ENCODE measurements at places on chromosomes 3 and 15.
A peak's percentile ranks its signal among the peaks of the same experiment; 100 is the strongest.

- DNase-seq, result no peak
Observed at GRCh38 chr15:58702233-58702632, 47.3 kb downstream of the ADAM10 start.

- no peak for DNase-seq
Observed at GRCh38 chr3:50562861-50563260, 4.7 kb downstream of the C3orf18 start.

DNA sequence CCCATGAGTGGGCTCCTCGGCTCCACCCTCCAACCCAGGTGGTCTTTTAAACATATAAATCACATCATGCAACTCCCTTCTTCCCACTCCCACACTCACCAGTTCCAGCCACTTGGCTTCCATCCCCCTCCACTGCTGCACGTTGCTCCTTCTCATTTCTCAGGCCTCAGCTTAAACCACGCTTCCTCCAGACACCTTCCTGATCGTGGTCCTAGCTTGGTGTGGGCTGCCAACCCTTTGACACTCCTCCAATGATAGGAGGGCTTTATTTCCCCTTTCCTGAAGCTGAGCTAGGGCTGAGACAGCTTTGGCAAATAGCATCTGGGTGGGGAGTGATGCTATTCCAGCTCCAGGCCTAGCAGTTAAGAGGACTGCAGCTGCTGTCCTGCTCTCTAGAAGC is 130.1 kb downstream of the SRGAP3 start:
- no peak for DNase-seq

DNA sequence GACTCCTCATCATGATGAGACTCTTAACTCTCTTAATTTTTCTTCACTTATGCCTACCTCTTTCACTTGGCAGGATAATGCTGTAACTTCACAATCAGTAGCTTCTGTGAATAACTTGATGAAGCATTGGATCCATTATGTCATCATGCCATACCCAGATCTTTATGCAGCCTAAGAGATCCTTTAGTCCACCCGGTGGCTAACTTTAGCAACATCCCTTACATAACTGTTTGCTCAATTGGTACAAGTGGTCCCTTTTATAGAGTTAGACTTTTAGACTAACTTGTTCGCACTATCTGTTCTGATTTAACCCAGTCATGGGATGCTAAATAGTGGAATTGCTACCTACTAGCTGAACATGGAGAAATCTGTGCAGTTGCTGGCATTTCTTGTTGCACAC is 184.5 kb downstream of the USP13 start:
- DNase-seq, result no peak

GRCh38 chr15:69842851-69843250 is 254.9 kb downstream of the TLE3 start:
- DNase-seq, result no peak

GRCh38 chr3:46674031-46674845 is 19.2 kb downstream of the ALS2CL start:
- peak; percentile 67 for DNase-seq

GRCh38 chr15:66773129-66773873 is 71.3 kb downstream of the SMAD6 start:
- DNase-seq, result no peak

DNA sequence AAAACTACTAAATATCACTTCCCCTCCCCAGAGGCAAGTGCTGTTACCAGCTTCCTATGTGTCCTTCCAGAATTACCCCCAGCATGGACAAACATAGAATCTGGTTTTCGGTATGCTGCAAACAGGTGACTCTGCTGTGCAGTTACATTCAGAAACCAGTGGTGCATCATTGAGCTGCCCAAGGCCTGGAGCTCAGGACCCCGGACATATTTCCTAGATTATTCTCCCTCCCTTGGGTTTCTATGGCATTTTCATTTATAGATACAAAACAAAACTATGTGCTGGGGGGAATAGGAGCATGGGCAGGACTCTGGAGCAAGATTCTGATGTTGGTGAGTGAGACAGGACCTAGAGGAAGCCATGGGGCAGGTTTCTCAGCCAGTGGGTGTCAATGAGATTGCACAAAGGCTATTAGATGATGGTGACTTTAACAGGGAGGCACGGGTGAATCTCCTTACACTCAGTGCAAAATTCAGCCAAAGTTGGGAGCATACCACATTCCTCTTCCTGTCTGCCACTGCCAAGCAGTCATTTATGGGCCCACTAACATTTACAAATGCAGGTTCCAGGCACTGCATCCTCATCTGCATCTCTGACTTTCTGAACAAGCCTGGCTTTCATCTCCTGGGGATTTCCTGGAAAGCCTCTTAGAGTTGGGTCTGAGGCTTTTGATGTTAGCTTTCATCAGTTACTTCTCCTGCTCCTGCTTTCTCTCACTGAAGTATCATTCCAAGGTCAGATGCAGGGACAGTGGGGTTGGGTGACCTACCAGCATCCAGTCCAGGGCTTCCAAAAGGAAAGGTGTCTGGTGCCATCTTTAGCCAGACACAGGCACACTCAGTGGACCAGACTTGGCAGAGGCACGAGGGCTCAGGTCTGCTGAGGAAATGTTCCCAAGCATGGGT is 44.5 kb downstream of the CMTM7 start:
- no peak for DNase-seq

GRCh38 chr3:63462732-63463131 is 184.6 kb downstream of the SYNPR start:
- DNase-seq, result no peak

DNA sequence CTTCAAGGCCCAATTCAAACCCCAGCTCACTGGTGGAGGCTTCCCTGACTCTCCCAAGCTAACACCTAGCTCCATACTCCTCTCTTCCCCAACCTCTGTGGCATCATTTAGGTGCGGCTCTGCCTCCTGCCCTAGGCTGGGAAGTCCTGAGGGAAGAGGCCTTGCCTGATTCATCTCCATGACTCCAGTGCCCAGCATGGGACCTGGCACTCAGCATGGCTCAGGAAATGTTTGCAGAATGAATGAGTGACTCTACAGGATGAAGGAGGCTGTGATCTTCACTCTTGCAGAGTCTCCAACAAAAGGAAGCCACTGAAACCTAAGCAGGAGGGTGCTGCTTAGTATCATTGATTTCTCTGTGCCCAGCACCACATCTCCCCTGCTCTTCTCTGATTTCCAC is 34.5 kb upstream of the INSYN1 start:
- DNase-seq, result no peak

- no peak for DNase-seq
Observed at GRCh38 chr3:70040386-70040785, 40.9 kb downstream of the SAMMSON start.

DNA sequence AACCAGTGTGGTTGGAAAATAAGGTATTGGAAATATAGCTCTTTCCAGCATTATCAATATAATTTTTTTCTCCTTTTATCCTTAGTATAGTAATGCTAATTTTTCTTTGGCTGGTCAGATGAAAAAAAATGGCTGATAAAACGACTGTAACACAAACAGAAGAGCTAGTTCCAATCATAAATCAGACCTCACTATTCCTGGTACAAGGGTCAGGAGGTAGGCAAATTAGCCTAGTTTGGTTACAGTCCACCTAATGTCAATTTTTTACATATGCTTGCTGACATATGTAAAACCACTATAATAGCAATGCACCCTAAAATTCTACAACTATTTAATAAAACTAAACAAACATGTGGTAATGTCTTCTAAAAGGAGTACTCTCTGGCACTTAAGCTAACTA is 19.9 kb upstream of the VPS39 start:
- DNase-seq, result no peak

DNA sequence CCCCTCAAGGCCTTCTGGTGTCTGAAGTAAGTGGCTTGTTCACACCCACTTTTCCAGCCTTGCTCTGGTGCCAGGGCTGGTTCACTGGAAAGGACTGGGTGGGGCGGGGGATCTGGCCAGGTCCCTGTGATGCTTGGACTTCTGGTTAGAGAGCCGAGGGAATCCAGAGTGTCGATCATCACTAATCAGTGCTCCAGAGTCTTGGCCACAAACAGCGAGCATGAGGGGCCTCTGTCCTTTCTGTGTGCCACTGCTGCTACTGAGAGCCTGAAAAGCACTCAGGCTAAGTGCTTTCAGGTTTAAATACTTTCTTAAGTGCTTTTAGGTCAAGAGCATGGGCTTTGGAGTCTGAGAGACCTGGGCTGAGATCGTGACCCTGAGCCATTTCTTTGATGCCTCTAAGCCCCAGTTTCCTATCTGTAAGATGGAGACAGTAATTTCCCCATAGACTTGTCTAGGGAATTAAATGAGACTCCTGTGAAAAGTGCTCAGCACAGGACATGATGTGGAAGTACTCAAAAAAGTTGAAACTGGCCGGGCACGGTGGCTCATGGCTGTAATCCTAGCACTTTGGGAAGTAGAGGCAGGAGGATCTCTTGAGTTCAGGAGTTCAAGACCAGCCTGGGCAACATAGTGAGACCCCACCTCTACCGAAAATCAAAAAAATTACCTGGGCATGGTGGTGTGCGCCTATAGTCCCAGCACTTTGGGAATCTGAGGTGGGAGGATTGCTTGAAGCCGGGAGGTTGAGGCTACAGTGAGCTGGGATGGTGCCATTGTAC is 53.8 kb upstream of the SEC22A start:
- DNase-seq, result peak; percentile 47

GRCh38 chr15:70479785-70480184 is 283.6 kb downstream of the UACA start:
- no peak for DNase-seq

DNA sequence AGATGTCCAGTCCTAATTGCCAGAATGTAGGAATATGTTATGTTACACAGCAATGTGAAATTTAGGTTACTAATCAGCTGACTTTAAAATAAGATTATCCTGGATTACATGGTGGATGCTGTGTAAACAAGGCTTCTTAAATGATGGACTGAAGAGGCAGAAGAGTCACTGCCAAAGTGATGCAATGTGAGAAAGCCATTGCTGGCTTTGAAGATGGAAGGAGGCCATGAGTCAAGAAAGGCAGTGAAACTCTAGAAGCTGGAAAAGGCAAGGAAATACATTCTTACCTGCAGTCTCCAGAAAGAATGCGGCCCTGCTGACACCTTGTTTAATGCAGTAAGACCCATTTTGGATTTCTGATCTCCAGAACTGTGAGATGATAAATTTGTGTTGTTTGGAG is 179.1 kb upstream of the ZPLD1 start:
- DNase-seq, result no peak

DNA sequence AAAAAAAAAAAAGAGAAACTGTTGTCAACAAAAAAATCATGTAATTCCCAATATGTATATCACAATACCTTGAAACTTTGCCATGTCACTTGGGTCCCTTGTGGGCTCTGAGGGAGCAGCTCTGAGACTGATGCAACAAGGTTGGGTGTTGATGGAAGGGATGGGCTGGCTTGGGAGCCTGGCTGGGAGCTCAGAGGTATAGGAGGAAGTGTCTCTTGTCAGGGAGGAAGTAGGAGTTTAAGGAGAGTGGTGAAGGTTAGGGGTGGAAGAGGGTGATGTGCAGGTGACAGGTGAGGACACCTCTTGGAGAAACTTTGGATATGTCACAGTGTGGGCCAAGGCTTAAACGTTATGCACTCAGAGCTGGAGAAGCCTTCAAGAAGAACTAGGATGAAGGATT is 2.0 kb upstream of the TM6SF1 start:
- DNase-seq, result no peak

DNA sequence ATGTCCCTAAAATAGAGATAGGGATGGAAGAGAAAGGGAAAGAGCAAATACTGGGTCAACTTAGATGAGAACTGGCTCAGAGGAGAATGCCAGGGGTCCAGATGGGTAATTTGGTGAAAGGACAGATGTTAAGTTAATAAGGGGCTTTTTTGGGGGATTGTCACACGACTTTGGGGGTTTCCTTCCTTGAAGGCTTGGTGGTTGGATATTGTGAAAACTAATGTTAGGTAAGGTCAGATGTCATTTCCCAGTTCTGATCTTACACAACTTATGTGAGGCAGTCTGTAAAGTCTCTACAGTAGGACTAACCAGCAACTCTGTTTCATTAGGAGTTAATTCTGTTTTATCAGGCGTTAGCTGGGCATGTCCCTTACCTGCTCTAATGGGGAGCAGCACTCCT is 231.1 kb downstream of the NR2F2 start:
- no peak for DNase-seq

- DNase-seq, result no peak
Observed at GRCh38 chr15:84023636-84024035, 211.9 kb upstream of the GOLGA6L4 start.

- no peak for DNase-seq
Observed at GRCh38 chr3:24986612-24987011, 441.5 kb upstream of the RARB start.

DNA sequence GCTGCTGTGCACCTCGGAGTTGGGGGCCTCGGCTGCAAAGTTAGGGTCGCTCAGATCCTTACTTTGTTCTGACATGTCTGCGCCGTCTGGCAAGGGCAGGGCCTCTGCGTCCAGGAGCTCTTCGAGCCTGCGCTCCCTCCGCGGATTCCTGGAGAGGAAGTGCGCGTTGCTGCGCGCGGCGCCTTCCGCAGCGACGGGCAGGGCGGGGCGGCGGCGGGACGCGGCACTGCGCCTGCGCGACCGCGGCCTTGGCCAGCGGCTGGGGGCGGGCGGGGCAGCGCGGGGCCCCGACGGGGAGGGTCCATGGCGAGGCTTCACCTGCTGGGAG is at the start of gene NDN:
Gene NDN, minus strand, starts transcription at position 163 of the 328 bp plus-strand sequence. Its CDS starts 88 bp downstream, at position 75.
- no peak for DNase-seq

- DNase-seq, result no peak
Observed at GRCh38 chr3:177979703-177980102, 556.5 kb upstream of the KCNMB2 start.

GRCh38 chr3:195259475-195260279 is 11.3 kb downstream of the XXYLT1 start:
- DNase-seq, result no peak

- DNase-seq, result no peak
Observed at GRCh38 chr3:53555068-53555588, 60.7 kb downstream of the CACNA1D start.

DNA sequence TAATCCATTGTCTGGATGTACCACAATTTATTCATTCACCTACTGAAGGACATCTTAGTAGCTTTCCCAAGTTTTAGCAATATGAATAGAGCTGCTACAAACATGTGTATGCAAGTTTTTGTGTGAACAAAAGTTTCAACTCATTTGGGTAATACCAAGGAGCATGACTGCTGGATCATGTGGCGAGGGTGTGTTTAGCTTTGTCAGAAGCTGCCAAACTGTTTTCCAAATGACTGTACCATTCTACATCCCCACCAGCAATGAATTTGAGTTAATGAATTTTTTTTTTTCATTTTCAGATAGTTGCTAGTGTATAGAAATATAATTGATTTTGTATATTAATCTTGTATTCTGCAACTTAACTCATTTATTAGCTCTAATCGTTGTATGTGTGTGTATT is 20.0 kb upstream of the ELP6 start:
- DNase-seq, result no peak

Data from chondrocyte (in vitro differentiated cells).